Pulmonary artery endothelial cell (primary cell): ENCODE measurements at places on chromosomes 3 and 15.

DNA sequence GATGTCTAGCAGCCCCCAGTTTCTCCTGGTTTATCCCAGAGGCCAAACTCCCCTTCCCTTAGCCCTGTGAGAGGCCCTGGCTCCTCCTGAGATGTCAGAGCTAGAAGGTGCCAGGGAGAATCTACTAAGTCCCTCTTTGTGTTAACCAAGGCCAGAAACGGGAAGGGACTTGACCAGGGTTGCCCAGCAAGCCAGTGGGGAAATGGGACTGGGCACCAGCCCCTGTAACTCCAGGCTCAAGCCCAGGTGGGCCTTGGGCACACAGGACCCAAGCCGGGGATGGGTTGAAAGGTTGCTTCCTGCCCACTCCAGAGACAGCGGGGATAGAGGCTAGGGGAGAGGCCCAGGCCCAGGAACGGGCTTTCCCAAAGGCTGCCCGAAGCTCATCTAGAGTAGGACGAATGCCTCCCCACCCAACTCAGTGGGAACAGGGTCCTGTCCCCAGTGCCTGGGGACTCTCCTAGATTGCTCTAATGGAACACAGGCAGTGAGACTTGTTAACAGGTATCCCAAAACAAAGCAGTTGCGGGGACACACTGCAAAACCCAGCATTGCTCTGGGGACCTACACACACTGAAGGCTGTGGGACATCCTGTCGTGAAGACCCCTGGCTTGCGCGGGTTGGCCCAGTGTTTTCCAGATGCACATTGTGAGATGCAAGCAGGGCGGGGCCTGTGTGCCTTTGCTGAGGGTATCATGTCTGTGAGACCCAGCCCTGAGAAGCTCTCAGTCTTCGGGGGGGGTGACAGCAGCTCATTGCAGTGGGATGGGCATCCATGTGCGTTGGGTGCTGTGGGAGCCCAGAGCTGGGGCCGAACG is 12.9 kb upstream of the TXNRD3 start:
- DNase-seq, result no peak

DNA sequence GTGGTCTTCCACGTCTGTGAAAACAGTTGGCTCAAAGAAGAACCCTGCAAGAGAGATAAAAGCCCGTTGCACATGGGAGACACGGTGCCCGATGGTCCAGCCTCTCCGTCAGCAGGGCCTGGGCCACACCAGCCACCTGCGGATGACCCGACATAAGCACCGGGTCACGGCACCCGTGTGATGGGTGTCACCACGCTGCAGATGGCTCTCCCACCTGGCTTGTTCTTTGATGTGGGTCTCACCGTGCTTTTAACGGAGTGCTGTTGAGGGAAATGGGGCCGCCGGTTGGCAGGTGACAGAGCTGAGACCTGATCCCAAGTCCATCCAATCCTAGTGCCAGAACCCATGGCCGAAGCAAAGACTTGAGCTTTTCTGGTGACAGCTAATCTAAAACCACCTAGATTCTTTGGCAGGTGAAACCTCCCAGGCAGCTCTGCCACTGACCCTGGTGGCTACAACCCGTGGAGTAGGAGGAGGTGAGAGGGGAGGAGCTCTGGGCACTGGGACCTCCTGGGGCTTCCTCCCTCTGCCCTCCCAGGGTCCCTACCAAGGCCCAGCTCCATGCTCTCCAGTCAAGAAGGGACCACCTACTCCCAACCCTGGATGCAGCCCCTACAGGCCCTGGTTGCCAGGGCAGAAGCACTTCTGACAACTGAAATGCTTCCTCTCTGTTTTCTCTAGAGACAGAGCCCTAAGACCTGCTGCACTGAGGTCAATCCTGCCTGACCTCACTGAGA is 23.4 kb upstream of the SLC41A3 start:
- DNase-seq, result no peak

DNA sequence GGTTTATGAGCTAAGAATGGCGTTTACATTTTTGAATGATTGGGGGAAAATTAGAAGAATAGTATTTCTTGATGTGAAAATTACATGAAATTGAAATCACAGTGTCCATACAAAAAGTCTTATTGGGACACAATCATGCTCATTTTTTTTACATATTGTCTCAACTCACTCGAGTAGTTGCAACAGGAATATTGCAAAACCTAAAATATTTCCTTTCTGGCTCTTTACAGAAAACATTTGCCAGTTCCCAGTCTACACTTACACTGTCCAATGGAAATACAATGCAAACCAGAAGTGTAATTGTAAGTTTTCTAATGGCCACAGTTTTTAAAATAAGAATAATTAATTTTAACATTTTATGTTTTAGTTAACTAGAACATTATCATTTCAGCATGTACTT is 137.8 kb downstream of the SAMMSON start:
- no peak for DNase-seq

DNA sequence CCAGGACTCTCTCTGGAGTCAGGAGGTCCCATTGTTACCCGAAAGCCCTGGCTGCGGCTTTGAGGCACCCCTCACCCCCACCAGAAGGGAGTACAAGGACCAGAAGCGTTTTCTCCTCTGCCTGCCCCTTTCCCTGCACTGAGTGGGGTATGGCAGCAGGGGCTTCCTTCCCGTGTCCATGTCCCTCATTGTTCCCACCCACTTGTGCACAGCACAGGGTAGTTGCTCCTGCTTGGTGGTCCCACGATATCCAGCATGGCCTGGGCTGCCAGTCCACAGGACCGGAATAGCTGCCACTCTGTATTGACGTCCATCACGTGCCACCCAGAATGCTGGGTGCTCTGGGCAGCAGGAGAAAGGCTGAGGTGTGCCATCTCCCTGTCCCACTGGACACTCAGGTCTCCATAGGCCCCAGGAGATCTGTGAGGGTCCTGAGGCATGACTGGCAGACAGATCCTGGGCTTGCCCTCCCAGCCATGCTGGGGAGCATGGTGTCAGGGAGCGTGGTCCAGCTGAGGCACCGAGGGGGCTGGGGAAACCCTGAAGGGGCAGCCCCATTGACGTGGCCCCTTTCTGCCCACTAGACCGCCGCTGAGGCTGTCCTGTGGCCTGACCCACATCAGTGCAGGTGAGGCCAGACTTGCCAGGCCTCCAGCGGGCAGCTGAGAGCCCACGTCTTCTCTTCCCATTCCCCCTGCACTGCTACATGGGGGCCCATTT is 45.3 kb upstream of the SEC22A start:
- no peak for DNase-seq

- no peak for DNase-seq
Measured at GRCh38 chr3:66554178-66554577, 53.4 kb upstream of the LRIG1 start.
